Brain microvascular endothelial cell (primary cell): ENCODE measurements at places on chromosomes 2 and 18.

DNA sequence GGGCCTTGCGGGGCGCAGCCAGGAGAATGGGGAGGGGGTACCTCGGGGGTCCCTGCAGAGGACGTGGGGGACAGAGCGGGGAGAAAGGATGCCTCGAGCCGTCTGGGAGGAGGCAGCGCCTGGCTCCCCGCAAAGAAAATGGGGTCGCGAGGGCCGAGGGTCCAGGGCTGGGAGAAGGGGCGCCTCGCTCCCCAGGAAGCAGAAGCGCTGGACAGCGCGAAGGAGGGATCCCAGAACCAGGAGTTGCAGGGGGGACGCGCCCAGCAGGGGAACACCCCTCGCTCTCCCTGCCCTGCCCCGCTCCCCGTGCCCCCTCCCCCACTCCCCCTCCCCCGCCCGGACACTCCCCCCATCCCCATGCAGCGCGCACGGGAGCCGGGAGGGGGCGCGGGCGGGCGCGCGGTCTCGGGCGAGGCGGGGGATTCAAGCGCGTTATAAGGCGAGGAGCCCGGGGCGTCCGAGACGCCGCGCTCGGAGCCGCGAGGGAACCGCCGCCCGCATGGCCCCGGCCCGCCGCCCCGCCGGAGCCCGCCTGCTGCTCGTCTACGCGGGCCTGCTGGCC lies at the start of gene ERFE:
Gene ERFE (plus strand): TSS at position 462 of the 562 bp plus-strand sequence. CDS start 38 bp downstream, at position 500.
- DNase-seq = no peak

GRCh38 chr2:166410828-166411472 lies 35.2 kb upstream of the SCN9A start:
- peak; percentile 96 for DNase-seq

DNA sequence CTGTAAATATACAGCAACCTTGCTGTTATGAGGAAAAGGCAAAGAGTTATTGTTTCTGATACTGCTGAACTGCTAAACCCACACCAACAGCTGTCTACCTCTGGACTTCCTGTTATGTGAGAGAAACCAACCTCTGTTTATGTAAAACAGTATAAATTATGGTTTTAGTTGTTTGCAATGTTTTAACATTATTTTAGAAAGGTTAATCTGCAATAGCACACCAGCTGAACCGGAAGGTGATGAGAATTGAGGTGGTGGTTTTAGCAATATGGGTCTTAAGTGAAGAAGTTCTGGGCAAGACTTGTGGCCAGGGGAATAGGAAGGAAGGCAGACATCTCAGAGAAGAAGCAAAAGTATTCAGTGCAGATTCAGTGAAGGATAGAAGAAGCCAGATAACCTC lies 237.8 kb downstream of the PLCL1 start:
- no peak for DNase-seq

- no peak for DNase-seq
Measured at GRCh38 chr2:37907501-37908225, 17.4 kb upstream of the RMDN2 start.

- no peak for DNase-seq
Measured at GRCh38 chr2:10935366-10935918, 23.7 kb downstream of the KCNF1 start.

- no peak for DNase-seq
Measured at GRCh38 chr2:25109822-25110221, 58.6 kb downstream of the POMC start.

- peak; percentile 99 for DNase-seq
Measured at GRCh38 chr18:48538531-48539405, at the start of gene CTIF. Gene CTIF, plus strand, starts transcription at chr18:48539031. Its CDS starts 80,535 bp downstream, at chr18:48619566.

DNA sequence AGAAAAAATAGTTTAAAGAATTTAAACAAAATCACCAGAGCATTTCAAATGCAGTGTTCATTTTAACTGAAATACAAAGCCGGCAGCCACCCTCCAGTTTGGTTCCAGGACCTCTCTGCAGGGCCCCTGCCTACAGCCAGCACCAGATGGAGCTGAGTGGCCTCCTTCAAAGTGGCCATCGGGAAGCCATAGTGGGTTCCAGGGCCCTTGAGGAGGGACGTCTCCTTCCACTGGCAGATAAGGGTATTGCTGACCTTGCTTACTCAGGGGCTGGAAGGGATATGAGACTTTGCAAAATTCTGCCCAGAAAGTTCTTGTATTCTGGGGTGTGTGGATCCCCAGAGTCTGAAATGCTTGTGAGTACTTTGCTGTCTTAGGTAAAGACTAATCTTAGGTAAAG lies 205.2 kb upstream of the APCDD1 start:
- DNase-seq = no peak

DNA sequence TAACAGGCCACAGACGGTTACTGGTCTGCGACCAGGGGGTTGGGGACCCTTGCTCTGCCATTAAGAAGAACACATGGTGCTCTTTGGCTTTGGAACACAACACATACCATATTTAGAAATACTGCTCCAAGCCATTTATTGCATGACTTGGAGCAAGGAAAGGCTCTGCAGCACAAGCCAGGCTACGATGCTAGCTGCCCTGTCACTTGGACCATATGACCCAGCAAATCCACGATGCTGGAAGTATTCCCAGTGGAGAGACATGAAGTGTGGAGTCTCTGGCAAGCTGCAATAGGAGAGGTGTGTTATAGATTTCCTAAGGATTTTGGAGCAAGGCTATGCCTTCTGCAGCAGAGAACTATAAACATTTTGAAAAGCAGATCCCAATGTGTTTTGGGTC lies 171.2 kb downstream of the HAUS1 start:
- no peak for DNase-seq

DNA sequence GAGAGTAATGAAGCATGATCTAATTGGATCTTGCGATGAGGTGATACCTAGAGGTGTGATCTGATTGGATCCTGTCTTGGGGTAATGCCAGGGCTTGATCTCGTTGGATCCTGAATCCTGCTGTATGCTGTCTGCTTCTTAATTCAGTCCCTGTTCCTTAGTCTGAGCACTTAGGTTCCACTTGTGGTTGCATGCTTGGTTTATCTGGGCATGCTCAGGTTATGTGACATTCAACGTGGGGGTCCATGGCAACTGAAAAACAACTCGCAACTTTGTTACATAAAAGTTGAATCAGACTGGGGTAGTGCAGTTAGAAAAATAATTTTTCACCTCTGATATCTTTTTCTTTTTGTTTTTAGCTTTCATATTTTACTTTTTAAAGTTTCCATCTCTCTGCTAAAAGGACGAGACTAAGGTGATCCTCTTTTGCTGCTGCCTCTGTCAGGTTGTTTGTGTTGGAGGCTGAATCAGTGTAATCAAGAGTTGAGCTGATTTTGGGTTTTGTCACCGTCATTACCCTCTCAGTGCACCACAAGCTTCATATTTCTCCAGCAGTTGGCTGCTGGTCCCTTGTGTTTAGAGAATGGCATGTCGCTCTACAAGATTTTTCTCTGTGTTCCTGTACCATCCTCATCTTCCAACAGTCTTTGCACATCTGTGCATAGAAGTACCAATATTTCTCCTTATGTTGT lies 67.9 kb downstream of the NCOA1 start:
- DNase-seq = no peak

DNA sequence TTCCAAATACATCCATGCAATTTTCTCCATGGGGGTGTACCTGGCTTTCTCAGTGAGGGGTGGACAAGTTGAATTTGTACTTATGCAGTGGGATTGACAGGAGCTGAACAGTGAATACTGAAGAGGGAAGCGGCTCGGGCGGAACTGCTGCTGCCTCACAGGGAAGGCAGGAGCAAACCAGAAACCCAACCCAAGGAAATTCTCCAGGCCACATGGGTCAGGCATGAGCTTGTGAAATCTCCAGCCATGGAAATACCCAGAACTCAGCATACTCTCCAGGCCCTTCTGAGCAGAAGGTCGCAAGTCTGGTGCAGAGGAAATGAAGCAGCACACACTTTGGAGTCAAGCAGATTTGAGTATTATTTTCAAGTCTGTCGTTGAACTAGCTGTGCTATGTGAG lies 26.5 kb upstream of the INO80C start:
- no peak for DNase-seq

DNA sequence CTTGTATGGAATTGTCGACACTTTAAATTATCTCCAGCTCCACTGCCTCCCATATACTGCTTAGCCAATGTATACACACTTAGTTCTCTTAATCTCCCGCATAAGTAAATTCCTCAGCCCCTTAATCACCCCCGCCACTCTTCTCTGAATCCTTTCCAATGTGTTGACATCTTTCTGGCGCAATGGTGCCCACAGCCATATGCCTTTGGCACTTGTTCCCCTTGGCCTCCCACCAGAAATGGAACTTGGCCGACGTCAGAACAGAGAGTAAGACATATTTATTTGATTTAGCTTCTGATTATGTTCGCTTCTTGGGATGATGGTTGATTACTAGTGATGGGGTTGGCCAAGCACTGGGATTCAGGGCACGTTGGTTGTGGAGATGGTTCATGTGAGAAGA lies 1089.3 kb upstream of the CELF4 start:
- no peak for DNase-seq

DNA sequence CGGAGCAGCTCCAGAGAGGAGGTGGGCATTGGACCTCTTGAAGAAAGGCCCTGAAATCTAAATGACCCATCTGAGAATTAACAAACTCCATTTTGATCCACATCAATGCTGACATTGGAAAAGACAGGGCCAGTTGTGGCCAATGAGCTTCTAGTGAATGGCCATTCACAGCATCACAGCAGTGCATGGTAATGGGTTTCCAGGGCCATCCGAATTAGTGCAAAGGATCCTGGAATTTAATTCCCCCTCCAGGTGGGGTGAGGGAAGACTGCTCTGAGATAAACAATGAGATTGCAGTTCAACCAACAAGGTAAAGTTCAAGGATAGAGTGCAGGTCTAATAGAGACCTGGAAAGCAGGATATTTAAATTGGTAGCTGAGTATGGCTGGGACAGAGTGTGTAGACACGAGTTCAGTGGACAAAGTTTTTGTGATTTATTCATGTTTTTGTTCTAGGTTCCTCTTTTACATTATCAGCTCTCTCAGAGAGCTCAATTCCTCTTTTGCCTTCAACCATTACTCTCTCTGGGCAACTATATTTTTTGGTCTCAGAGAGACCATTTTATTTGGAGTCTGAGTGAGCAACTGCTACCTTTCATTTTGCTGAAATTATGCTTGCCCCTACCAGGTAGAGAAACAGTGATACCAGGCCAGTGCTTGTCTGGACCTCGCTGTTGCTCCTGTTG lies 5.0 kb downstream of the TACR1 start:
- no peak for DNase-seq

DNA sequence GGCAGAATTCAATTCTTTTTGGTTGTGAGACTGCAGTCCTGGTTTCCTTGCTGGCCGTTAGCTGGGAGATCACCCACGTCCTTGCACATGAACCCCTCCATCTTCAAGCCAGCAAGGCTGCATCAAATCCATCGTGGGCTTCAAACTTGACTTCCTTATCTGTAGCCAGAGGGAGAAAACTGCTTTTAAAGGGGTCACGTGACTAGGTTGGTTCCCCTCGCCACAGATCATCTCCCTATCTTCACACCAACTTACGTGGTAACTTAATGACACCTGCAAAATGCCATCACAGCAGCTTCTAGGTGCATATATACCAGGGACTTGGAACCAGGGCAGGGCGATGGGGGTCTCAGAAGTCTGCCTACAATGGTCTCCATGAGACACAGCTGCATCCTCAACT lies 169.5 kb downstream of the MTCL1 start:
- DNase-seq = no peak

GRCh38 chr2:20103530-20103929 lies 52.1 kb upstream of the LAPTM4A start:
- peak; percentile 25 for DNase-seq

DNA sequence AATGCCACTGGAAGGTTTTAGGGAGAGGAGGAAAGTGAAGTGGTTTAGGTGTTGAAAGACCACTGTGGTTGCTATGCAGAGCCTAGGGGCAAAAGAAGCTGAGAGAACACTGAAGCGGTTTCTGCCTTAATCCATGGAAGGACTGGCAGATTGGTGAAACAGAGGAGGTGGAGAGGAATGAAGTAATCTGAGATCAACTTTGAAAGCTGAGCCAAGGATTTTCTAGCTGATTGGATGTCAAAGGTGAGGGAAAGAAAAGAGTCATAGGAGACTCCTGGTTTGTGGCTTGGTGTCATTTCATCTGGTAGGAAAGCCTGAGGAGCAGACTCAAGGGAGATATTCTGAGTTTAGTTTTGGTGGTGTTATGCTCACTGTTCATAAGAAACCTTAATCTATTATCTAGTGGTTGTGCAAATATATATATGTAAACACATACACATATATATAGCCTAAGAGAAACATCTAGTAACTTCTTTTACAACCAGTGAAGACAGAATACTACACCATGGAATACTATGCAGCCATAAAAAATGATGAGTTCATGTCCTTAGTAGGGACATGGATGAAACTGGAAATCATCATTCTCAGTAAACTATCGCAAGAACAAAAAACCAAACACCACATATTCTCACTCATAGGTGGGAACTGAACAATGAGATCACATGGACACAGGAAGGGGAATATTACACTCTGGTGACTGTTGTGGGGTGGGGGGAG lies 134.1 kb upstream of the CREB1 start:
- peak; percentile 35 for DNase-seq

- DNase-seq = no peak
Measured at GRCh38 chr2:37219046-37219445, 12.3 kb downstream of the CEBPZ start.

- DNase-seq = peak; percentile 36
Measured at GRCh38 chr2:209472871-209473270, 49.0 kb downstream of the MAP2 start.

GRCh38 chr2:120231564-120231973 lies 8.4 kb upstream of the TMEM185B start:
- no peak for DNase-seq

DNA sequence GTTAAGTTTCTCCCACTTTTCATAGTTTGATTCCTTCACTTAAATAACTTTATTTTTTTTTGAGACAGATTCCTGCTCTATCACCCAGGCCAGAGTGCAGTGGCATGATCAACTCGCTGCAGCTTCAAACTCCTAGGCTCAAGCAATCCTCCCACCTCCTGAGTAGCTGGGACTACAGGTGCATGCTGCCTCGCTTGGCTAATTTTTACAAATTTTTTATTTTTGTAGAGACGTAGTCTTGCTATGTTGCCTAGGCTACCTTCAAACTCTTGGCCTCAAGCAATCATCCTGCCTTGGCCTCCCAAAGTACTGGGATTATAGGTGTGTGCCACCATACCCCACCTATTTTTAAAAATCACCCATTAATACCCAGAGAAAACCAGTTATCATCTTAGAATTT lies 14.2 kb upstream of the WIPF1 start:
- DNase-seq = no peak

- no peak for DNase-seq
Measured at GRCh38 chr2:240506406-240507059, 51.3 kb downstream of the ANKMY1 start.

- no peak for DNase-seq
Measured at GRCh38 chr2:169345486-169346437, 16.6 kb downstream of the LRP2 start.
